Mucosa of gallbladder (tissue), 1 donor: ENCODE measurements at places on chromosomes 5 and 9. TPM values are rescaled to one million over a fixed set of nuclear protein-coding genes. Genes with fewer than 3 reads are reported as not detected.

SLC46A2 gene
- 0.14 TPM for total RNA-seq

SPATA31A3 gene
- not detected for total RNA-seq

FAM153A gene
- 11.3 TPM for total RNA-seq

BTNL9 gene
- total RNA-seq: 11.5 TPM

SLC35D2 gene
- total RNA-seq: 70.0 TPM

SLC6A7 gene
- total RNA-seq: not detected

FYB1 gene
- 24.7 TPM for total RNA-seq

MAP3K1 gene
- 22.5 TPM for total RNA-seq

IL31RA gene
- 0.17 TPM for total RNA-seq

PELO gene
- total RNA-seq: 41.6 TPM

BARHL1 gene
- not detected for total RNA-seq
